ENCODE measurements at places on chromosomes 5 and 9. TPM values are rescaled to one million over a fixed set of nuclear protein-coding genes. Genes with fewer than 3 reads are reported as not detected.

DNA sequence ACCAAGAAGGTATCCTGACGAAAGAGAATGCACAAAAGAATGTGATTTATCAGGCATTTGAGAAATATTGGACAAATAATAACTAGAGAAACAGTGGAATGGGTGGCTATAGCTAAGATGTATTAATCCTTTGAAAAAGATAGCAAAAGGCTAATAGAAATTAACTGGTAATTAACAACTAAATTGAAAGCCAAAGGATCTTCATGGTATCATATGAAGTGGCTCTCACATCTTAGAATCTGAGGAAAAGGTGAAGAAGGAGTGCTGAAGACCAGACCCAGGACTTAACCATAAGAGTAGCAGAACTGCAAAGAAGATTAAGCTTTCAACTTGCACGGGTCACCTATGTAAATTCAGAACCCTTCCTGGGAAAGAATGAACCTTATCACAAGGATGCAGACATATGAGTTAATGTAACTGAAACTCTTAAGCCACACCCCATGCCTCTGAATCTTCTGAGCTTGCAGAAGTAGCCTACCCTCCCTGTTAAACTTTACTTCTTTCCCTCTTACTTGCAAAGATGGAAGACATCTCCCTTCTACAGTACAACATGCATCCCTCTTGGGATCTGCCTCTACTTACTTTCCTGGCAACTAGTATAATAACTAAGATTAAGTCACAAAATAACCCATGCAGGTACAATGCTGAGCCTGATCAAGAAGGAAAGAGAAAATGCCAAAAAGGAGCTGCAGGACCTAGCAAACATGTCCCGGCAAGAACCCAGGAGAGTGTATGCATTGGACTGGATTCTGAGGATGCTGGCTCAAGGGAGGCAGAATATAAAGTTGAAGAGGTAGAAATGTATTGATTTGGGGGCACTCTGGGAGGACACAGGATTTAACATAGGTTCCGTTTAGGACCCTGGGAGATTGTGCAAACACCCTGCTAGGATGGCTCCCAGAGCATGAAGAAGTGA is 395.5 kb upstream of the SLC30A5 start:
- no peak for DNase-seq

DNA sequence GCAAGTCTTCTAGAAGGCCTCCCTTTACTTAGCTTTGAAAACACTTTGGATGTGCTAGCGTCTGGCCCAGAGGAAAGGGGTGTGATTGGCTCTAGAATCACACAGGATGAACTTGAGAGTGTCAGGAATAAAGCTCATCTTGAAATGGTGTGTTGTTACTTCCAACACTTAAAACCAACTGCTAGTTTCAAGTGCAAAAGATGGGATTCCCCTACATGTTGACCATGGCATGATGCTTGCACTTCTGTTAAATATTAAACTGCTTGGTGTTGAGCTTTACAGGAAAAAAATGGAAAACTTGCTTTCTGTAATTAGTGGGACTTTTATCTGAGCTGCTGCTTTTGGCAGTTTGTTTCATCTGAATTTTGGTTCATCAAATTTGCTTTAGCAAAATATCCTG is 261.1 kb downstream of the MED10 start:
- DNase-seq = no peak

DNA sequence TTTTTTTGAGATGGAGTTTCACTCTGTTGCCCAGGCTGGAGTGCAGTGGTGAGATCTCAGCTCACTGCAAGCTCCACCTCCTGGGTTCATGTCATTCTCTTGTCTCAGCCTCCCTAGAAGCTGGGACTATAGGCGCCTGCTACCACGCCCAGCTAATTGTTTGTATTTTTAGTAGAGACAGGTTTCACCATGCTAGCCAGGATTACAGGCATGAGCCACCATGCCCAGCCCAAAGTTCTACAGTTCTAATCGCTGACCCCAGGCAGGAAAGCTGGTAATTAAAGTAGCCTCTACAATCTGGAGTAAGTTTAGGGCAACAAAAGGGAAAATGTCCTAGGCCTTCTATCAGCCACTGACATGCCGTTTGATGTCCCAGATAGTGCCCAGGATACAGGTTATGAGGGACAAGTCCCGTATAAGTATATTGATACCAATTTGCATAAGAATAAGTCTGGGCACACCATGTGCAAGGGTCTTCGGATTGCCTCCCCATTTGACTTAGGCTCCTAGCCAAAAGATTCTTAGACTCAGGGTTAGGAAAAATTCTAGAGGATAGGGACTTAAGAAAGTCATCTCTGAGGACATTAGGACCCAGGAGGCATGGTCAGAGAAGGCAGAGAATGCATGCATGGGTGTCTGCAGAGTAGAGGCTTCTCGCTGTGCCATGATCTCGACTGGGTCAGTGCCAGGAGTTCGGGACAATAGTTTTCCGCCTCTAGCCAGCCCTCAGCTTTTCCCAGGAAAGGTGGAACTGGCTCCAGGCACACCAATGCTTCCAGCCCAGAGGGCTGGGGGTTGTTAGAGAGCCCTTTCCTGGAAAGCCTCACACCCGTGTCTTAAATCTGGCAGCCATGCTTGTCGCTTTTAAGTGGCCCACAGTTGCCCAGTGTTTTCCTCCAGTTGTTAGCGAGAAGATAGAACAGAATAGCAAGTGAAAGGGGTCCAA is 1111.1 kb downstream of the TAF11L14 start:
- no peak for DNase-seq

GRCh38 chr5:51977014-51977413 is 593.8 kb downstream of the ISL1 start:
- no peak for DNase-seq

DNA sequence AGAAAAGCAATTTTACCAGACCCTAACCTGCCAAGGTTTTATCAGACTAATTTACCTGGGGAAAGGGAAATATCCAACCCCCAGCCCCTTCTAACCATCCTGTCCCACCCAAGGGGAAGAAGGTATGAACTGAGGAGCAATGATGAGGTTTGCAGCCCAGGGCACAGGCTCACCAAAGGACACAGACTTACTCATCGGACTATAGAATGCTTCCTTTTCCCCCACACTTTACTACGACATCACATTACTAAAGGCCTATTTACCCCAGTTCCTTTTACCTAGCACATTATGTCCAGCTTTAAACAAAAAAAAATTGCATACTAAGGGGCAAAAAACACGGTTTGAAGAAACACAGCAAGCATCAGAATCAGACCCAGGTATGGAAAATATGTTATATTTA is 94.1 kb upstream of the FST start:
- DNase-seq = no peak

- DNase-seq = no peak
Observed at GRCh38 chr5:175104677-175105076, 339.3 kb downstream of the DRD1 start.

DNA sequence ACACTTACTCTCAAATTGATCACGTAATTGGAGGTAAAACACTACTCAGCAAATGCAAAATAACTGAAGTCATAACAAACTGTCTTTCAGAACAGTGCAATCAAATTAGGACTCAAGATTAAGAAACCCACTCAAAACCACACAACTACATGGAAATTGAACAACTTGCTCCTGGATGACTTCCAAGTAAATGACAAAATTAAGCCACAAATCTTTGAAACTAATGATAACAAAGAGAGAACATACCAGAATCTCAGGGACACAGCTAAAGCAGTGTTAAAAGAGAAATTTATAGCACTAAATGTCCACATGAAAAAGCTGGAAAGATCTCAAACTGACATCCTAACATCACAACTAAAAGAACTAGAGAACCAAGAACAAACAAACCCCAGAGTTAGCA is 540.5 kb upstream of the CDH18 start:
- DNase-seq = no peak

- no peak for DNase-seq
Observed at GRCh38 chr9:17217272-17217671, 82.4 kb downstream of the CNTLN start.

GRCh38 chr5:131005963-131006684 is 158.9 kb downstream of the HINT1 start:
- DNase-seq = no peak

GRCh38 chr9:132937463-132937901 is 6.9 kb downstream of the TSC1 start:
- no peak for DNase-seq

GRCh38 chr9:108639696-108640095 is 216.1 kb downstream of the ACTL7B start:
- DNase-seq = no peak

DNA sequence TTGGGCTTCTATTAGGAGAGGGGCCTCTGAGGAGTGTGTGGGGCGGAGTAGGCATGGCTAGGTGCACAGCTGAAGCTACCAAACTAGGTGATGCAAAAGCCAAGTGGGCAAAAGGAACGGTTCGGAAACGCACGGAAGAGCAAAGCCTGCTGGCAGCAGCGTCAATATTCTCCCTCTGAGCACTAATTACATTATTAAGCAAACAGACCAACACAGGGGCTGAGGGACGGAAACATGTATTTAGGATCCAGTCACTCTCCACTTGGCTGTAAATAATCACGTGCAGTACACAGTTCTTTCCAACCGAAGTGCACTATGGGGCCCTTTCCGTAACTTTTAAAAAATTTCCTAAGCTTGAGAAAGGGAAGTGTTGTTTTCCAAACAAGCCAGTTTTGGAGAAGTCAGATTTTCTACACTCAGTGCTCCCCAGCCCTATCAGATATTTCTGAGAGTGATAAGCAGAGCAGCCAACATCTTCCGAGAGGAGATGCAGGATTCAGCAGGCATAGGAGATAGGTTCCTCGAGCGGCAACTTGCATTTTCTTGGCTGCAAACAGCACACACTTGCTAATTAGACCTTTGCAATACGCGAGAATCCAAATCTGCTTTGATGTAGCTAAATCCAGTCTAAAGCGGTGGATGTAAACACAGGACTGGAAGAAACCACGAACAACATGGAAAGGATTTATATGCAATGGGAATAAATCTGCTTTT is 217.2 kb upstream of the TBCA start:
- DNase-seq = no peak

The ST8SIA4 gene
- total RNA-seq = 20.5 TPM

The C6 gene
- total RNA-seq = 9.8 TPM

The SPATA9 gene
- not detected for total RNA-seq

The ABO gene
- 25.0 TPM for total RNA-seq

The ACTBL2 gene
- total RNA-seq = not detected

The PPIP5K2 gene
- total RNA-seq = 62.2 TPM

Measured in lower lobe of right lung (tissue), 2 donors.